ENCODE measurements at places on chromosomes 11 and 22.

- no peak for DNase-seq
These were observed 1.7 kb upstream of the LINC01488 start for GRCh38 chr11:69479591-69480271.

DNA sequence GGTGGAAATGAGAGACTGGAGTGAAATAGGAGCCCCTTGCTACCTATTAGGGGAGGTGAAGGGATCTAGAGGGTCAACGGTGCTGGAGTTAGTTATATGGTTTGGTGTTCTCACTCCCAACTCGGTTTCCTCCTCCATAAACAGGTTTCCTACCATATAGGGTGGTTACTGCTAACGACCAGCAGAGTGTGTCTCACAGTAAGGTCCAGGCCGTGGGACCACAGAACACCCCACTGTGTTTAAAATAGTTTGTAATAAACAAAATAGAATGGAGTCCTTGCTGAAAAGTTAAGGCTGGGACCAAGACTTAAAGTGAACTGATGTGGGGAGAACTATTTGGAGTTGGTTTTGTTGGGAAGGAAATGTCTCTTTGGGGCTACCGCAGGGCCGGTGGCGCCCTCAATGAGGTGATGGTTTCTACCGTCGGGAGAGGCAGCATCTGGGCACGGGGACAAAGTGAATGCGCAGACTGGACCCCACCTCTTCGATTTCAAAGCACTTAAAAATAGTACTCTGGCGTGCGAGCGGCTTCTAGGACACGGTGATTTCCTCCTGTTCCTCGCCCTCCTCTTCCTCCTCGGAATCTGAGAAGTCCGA is 4.5 kb downstream of the DBX1 start:
- no peak for DNase-seq

- no peak for DNase-seq
These were observed 10.1 kb upstream of the B4GALNT4 start for GRCh38 chr11:359181-359714.

- DNase-seq: no peak
These were observed 114.9 kb downstream of the ARHGAP32 start for GRCh38 chr11:129077191-129077590.

DNA sequence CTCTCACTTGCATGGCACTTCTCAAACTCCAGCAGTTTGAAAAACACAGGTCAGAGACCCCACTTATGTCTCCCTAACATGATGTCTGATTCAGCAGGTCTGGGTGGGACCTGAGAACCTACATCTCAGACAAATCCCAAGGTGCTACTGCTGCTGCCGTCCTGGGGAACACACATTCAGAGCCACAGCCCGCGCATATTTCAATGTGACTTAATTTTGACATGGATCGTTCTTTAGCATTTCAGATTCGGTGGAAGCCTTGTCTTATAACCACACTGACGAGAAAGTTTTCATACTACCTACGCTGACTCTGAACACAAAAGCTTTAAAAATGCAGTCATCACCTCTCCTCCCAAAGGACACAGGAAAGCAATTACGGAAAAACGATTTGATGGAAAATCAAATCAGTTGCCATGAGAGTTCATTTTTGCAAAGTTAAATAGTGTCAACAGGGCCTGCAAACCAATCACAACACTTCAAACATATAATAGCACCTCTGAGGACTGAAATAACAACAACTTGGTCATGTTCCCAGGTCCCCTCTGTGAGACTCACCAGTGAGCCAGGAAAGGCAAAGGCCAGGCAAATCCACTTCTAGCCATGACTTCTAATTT is 132.6 kb downstream of the SHANK2 start:
- DNase-seq: no peak

Data from activated T-helper 1 cell treated with Interleukin-2 at 50 U/mL for 16 hours (primary cell).